AML-193 (cell line): ENCODE measurements at places on chromosomes 16 and 17.

DNA sequence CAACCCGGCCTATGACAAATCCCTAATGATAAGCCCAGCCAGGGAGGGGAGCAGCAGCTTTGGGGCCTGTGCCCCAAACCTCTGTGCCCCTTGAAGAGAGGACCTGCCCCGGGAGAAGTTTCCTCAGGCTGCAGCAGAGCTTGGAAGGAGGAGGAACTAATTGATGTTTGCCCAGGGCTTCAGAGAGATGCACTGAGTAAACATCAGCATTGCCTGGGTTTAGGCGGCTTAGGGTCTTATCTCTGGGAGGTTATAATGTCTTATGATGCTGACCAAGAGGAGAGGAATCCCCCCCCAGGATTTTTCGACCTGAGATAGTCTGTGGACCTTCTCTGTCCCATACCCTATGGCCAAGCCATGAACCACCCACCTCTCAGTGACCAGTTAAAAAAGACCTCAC is 148.7 kb upstream of the SDK2 start:
- no peak for DNase-seq

DNA sequence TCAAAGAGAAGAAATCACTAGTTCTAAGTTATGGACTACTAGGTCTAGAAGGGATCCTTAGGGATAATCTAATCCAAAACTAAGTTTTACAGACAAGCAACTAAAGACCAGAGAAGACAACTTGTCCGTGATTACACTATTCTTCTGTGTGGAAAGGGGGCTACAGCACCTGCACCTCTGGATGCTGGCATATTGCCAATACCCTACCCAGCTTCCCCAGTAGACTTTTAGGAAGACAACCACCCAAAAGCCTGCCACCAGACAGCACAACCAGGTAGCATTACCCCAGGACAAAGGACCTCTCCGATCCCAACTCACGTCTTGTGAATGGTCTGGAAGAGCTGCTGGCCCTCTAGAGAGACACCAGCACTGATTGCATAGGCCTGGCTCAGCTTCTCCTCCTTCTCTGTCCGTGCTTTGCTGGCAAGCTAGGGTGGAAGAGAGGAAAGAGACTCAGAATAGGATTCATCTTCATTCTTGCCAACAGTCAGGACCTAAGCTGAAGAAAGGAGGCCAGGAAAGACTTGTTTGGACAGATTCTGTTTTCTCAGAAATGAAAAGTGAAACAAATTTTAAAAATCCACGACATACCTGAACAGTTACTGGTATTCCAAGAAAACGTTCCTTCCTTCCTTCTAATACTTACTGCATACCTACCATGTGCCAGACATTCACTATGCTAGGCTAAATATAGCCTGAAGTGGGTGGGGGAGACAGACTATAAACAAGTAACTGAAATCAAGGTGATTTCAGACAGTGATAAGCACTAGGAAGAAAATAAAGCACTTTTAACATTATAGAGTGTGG is 25.3 kb upstream of the TMEM101 start:
- no peak for DNase-seq

- DNase-seq: no peak
Measured at GRCh38 chr17:67867591-67867990, 42.3 kb downstream of the BPTF start.

GRCh38 chr16:50712560-50712898 is 19.1 kb downstream of the NOD2 start:
- peak; percentile 20 for DNase-seq

- no peak for DNase-seq
Measured at GRCh38 chr17:61414141-61414935, 14.7 kb downstream of the TBX2 start.

- DNase-seq: peak; percentile 97
Measured at GRCh38 chr16:85570735-85571562, 42.2 kb upstream of the GSE1 start.

DNA sequence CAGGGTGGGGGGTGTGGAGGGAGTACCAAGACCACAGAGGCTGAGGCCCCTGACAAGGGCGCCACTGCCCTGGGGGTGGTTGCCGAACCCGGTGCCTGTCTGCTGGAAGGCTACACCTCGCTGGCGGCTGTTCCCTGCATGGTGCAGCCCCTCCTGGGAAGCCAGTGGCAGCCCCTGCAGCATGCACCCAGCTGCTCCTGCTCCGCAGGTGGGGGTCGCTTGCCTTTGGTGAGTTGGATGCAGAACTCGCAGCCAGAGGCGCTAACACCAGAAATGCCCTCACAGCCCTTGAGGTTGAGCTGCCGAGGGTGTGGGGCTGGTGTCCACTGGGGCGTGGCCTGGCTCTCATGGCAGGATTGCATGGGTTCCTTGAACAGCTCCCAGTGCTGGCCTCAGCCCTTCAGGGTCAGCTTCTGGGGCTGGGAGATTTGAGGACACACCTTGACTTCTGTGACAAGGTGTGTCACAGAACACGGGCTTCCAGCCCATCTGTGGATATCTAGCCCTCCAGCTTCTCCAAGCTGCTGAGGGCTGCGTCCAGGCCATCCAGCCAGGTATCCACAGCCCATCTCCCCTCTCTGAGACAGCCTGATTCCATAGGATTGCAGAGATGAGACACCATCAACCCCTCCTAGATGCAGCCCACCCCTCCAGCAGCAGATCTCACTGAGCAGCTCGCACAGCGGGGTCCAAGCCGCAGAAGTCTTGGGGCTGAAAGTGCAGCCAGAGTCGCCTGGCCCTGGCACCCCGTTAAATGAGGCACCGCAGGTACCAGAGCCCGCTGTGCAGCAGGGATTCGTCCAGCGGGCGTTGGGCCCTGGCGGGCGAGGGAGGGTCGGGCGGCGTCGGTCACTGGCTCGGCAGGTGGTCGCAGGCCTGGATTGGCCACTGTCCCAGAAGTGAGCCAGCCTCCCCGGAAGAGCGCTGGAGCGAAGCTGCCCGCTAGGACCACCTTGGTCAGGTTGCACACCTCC is 586.3 kb downstream of the KCNJ18 start:
- DNase-seq: no peak

DNA sequence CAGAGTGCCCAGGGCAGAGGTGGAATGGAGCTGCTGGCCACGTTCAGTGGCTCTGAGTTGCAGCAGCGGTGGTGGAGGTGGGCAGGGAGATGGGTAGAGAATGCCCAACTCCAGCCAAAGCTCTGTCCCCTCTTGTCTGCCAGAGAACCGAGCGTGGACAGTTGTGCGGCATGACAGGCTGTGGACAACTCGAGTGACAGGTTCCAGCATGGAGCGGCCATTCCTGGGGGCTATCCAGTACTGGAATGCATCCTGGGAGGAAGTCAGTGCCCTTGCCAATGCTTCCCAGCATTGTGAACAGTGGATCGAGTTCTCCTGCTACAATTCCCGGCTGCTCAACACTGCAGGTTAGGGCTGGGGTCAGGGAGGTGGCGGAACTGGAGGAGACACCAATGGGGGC is 8.3 kb downstream of the CNTNAP1 start:
- no peak for DNase-seq

GRCh38 chr17:74939534-74939933 is 3.8 kb downstream of the OTOP3 start:
- no peak for DNase-seq

- no peak for DNase-seq
Measured at GRCh38 chr17:9521062-9521461, 54.6 kb downstream of the STX8 start.

DNA sequence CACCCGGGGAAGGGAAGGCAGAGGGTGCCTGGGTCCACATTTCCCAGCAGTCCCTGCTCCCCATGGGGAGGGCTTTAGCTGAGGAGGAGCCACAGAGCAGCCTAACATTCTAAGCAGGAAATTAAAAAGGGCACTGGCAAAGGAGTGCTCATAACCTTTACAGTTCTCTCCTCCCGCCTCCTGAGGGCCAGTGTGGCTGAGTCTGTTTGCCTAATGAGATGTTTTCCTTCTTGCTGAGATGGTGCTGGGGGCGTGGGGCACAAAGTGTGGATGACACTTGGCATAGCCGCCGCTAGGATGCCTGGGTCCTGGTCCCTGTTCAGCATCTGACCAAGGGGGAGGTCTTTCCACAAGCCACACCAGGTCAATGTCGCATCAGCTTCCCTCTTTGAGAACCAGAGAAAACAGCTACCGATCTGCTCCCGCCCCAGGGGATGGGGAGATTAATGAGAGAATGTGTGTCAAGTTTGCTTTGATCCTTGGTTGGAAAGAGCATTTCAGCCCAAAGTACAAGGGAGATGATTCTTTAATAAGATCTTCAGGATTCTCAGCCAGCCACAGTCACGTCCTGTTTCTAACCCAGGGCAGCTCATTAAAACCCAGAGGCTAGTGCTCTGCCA is 5.8 kb downstream of the KIF18B start:
- no peak for DNase-seq

DNA sequence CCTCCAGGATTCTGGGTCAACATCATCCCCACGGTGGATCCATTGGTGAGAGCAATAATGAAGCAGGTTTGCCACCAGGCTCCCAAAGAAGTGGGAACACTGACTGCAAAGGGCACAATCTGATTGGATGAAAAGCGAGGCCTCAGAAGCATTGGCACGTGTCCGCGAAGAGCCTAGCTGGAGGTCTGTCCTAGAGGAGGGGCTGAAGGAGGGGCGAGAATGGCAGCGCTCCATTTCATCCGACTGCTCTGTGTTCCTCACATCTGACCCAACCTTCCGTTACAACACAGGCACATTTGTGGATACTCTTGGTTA is 79.9 kb downstream of the MRC2 start:
- no peak for DNase-seq

DNA sequence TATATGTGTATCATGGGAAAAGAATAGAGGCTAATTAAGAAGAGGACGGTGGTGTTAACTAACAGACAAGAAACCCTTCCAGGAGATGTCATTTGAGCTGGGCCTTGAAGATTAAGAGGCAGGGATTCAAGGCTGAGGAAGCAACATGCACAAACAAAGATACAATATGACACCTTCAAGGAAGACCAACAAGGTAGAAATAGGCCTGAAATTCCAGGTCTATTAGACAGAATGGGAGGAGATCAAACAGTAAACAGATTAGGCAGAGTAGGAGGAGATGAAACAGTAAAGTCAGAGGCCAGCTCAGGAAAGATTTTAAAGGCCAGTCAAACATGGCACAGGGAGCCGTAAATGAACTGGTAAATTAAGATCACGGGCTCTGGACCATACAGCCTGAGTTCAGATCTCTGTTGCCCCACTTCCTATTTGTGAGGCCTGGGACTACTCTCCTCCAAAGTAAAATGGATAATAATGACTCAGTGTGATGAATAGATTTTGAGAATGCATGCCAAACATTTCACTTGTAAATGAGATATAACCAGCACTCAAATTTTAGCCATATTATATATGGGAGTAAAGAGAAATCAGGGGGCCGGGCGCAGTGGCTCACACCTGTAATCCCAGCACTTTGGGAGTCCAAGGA is 38.9 kb downstream of the USP31 start:
- no peak for DNase-seq

- DNase-seq: no peak
Measured at GRCh38 chr16:68907781-68908181, 64.5 kb downstream of the TANGO6 start.

DNA sequence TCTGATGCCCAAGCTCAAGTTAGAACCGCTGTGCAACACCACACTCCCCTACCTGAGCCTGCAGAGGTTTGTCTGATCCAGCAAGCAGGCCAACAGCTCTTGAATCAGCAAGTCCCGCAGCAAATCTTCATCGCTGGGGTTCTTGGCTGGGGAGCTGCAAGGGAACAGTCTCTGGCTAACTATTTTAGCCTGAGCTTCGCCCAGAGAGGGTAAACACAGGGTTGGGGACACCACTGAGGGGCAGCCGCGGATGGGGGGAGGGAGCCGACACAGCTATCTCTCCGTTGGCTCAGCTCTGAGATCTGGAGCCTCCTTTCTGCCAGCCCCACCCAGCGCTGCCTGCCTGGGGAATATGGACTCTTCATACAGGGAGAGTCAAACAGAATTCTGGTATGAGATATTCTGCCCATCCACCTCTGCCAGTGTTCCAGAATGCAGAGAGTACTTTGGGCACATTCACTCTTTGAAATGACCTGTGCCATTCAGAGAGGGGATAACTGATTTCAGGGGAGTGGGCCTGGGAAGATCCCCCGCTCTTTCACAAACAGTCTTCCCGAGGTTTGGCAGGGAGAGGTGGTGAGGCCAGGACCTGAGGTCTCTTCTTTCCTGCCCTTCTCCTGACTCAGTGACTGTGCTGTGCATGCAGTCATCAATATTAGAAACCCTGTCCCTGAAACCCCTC is 7.4 kb downstream of the GIP start:
- DNase-seq: no peak

- DNase-seq: no peak
Measured at GRCh38 chr17:79786930-79787643, 9.1 kb downstream of the CBX2 start.

- no peak for DNase-seq
Measured at GRCh38 chr16:89256651-89257254, 39.2 kb downstream of the ZNF778 start.

- DNase-seq: peak; percentile 20
Measured at GRCh38 chr17:16258901-16259300, 41.9 kb downstream of the PIGL start.

DNA sequence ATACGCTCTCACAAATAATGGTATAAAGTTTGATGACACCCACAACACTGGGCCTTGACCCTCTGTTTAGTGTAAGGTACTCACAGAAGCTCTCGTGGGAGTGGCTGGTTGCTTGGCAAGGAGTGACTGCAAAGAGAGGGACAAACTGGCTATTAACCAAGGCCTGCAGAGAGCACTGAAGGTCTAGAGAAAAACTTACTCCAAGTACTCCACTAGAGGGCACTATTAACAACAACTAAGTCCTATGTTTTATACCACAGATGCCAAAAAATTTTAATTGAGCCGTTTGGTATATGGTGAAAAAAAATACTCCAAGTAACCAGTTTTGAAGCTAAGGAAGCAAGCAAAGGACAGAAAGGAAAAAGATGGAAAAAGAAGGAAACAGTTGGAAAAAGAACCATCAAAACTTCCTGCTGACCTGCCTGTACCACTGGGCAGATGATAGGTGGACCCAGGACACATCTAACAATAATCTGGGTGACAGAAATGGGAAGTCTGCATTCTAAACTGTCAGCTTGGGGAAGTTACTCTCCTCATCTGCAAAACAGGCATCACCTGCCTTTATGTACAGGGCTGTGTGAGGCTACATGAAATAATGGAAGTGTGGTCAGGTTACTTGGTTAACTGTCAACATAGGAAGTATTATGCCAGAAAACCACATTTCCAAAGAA is 23.2 kb downstream of the DYNC1LI2 start:
- DNase-seq: peak; percentile 88

GRCh38 chr17:39716879-39717536 is 13.3 kb downstream of the MIEN1 start:
- no peak for DNase-seq

- no peak for DNase-seq
Measured at GRCh38 chr17:72501404-72502370, 380.9 kb downstream of the SOX9 start.

GRCh38 chr16:86783636-86784626 is 205.6 kb downstream of the FOXL1 start:
- no peak for DNase-seq

DNA sequence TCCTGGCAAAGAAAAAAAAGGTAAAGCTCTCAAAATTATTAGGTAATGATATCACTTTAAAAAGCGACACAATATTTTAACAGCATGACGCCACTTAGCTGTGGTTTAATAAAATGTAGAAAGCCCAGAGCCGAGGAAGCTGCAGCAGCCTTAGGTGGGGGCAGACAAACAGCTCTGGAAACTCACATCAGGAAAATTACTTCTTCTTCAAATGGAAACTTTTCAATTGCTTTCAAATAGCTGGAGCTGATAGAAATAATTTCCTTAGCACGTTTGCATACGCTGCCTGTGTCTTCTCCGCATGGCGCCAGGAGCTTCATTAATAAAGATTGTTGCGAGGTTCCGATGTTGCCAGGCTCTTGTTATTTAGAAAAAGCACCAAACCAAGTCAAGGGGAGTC is 835.3 kb upstream of the EEF2KMT start:
- no peak for DNase-seq
